Jurkat, Clone E6-1 (cell line): ENCODE measurements at places on chromosomes 5 and 9.
A peak's percentile ranks its signal among the peaks of the same experiment; 100 is the strongest.

- no peak for DNase-seq
These were observed 8.3 kb downstream of the PTBP3 start for GRCh38 chr9:112325127-112325526.

- DNase-seq: no peak
These were observed 322.4 kb upstream of the GRAMD2B start for GRCh38 chr5:126100767-126101166.

GRCh38 chr9:108234811-108235210 lies 621.0 kb downstream of the ACTL7B start:
- DNase-seq: no peak

GRCh38 chr5:154047324-154047723 lies 8.6 kb downstream of the MFAP3 start:
- DNase-seq: no peak

DNA sequence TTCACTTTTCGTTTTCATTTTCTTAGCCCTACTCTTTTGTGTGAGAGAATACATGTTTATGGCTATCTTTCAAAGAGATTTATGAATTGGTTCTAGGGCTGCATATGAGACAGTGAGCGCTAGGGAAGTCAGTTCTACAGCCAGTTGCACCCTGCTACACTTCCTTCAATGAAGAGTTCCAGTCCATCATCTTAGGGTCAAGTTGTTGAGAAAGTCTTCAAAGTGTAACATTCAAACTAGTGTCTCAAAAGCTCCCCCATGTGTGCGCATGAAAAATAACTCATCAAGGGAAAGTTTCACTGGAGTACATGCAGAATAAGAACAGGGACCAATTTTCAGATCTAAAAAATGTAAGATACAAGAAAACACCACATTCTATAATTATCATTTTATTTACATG lies 317.2 kb downstream of the DEPDC1B start:
- peak; percentile 17 for DNase-seq

DNA sequence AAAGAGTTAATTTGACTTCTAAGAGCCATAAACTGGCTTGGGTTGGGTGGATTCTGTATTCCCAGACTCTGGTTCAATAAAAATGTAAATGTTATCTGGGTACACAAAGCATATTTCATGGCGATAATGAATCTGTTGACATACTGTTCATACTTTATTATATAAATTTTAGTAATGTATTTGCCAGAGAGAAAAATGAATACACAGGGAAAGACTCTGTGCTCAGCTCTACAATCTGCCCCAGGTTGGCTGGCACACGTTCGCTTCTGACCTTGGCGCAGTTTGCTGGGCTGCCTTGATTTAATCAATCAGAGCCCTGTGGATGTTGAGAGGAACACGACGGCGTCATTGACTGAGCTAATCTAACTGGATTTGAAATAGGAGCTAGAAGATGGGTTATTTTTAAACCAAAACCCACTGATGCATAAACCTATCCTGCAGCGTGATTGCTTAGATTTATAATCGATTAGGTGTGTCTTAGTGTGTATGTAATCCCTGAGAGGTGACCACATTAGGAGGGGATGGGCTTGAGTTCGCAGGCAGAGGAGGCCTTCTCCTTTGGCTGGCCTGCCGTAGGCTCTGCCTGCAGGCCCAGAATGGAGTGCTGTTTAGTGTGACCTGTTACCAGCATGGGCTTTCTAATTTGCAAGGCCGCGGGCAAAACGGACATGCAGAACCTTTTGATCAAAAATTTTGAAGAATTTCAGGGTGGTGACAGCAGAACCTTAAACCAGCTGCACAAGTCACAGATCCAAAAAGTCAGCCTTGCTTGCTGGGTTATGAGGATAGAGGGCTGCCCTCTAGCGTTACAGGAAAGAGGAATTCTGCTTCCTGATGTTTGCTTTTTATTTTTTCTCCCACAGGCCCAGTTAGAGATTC lies 3.9 kb upstream of the ADCY2 start:
- DNase-seq: no peak

GRCh38 chr5:26700759-26701384 lies 337.5 kb downstream of the CDH9 start:
- DNase-seq: peak; percentile 41

DNA sequence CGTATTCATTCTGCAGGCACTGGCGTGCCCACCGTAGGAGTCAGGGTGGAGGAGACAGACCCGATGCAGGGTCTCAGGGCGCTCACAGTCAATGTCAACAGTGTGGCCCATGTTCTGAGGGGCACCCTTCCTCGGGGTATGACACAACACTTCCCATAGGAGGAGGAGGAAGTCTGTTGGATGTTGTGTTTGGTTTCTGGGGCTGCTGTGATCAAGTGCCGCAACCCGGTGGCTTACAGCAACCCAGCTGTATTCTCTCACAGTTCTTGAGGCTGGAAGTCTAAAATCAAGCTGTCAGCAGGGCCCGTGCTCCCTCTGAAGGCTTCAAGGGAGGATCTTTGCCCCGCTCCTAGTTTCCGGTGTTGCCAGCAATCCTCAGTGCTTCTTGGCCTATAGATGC lies 5.6 kb upstream of the HNRNPAB start:
- DNase-seq: no peak

- no peak for DNase-seq
These were observed 92.6 kb upstream of the IL12B start for GRCh38 chr5:159422910-159423309.

GRCh38 chr9:128007566-128008138 lies 26.9 kb upstream of the EEIG1 start:
- peak; percentile 86 for DNase-seq

GRCh38 chr9:81335879-81336421 lies 353.4 kb downstream of the TLE1 start:
- DNase-seq: no peak
